ENCODE measurements at places on chromosomes 1 and 21.
A peak's percentile ranks its signal among the peaks of the same experiment; 100 is the strongest.

GRCh38 chr1:52668711-52669110 lies 29.4 kb downstream of the COA7 start:
- DNase-seq, result no peak

DNA sequence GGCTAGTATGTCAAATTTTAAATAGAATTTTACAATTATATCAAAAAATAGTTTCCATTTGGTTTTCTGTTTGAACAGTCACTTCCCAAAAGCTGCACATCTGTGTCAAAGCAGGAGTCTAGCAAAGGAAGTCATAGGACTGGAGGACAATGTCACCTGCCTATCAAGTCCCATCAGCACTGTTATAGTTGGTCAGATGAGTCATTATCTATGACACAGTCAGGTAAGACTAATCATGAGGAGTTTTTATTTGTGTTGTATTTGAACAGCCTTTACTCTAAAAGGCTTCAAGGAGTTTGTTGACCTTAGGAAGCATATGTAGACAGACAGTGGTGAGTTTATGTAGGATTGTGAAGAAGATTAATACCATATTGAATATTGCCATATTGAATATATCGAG lies 74.2 kb upstream of the QSOX1 start:
- no peak for DNase-seq

- no peak for DNase-seq
Observed at GRCh38 chr1:109514846-109515245, 5.3 kb upstream of the AMIGO1 start.

GRCh38 chr1:51270751-51271150 lies 34.7 kb downstream of the RNF11 start:
- no peak for DNase-seq

GRCh38 chr1:19480282-19480681 lies 5.1 kb downstream of the CAPZB start:
- DNase-seq, result no peak

DNA sequence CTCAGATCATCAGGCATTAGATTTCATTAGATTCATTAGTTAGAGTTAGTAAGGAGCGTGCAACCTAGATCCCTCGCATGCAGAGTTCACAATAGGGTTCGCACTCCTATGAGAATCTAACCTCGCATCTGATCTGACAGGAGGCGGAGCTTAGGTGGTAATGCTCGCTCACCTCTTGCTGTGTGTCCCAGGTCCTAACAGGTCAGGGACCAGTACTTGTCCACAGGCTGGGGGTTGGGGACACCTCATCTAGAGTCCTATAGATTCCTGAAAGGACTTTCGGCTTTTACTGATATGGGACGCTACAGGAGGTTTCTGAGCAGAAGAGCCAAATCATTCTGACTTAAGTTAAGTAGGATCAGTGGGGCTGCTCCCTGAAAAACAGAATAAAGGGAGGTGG lies 91.4 kb downstream of the AKT3 start:
- no peak for DNase-seq

GRCh38 chr1:23470282-23471070 lies 13.5 kb downstream of the ASAP3 start:
- no peak for DNase-seq

- DNase-seq, result no peak
Observed at GRCh38 chr21:15776818-15777217, 47.0 kb downstream of the USP25 start.

DNA sequence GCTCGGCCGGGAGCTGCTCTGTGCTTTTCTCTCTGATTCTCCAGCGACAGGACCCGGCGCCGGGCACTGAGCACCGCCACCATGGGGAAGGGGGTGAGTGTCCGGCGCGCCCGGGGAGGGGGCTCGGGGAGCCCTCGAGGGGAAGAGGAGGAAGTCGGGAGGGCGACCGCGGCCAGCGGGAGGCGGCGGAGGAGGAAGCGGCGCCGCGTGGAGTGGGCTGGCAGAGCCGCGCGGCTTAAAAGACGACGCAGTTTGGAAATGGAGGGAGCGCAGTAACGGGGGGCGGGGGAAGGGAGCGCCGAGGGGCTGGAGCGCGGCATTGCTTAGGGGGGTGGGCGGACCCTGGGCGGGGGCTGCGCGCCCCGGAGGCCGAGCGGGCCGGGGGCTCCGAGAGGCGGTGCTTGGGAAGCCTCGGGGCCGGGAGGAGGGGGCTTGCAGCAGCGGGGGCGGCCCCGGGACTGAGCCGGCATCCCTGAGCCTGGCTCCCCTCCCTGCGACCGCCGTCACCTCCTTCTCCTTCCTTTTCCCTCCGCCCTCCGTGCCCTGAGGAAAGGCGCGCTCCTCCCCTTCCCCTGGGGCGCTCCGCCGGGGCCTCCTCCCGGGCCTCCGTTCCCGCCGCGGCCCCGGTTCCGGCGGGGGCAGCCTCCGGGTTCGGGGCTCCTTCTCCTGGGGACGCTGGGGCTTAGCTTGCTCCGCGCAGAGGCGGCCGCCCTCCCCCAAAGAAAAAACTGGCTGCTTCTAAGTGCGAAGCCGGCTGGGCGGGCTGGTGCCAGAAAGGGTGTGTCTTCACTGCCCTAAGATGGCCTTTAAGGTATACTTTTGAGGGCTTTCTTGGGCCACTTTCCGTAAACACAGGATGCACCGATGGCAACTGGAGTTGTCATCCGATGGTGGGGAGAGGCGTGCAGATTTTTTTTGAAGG lies 648 bp downstream of the ATP1A1 start:
- peak; percentile 49 for DNase-seq

GRCh38 chr21:29904359-29905282 lies 35.2 kb downstream of the GRIK1 start:
- no peak for DNase-seq

GRCh38 chr1:197614916-197615692 lies 160.2 kb downstream of the DENND1B start:
- DNase-seq, result no peak

- DNase-seq, result no peak
Observed at GRCh38 chr1:3903141-3904005, 3.3 kb upstream of the C1orf174 start.

DNA sequence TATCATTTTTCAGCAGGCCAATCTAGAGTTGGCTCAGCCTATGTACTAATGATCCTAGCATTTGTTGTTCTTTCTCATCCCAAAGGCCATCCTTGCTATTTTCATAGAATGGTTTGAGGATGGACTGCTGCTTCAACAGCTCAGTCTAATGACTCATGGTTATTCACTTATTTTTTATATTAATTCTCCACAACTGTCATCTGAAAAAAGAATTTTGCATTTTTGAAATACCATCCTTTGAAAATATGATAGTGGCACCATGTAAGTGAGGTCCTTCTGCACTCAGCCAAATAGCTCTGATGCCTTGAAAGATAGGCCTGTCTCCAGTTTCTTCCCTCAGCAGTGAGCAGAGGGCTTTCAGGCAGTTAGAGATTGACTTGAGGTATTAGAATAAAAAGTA lies 377.5 kb downstream of the LMO4 start:
- no peak for DNase-seq

DNA sequence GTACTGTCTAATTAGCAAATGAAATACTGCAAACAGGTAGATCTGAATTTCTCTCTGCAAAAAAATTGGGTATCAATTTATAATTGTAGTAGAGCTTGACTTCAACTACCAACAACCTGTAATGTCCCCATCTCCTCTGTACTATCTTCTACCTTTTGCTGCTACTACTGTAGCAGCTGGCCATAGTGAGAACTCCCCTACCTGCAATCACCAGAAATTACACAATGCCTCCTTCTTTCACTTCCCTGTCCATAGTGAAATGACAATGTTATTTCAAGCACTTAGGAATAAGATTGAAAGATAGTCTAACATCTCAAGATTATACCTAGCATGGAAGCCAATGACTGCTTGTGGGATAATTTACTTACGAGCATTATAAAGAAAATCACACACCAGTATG lies 100.4 kb downstream of the ACBD6 start:
- no peak for DNase-seq

- DNase-seq, result no peak
Observed at GRCh38 chr1:52692697-52693096, 5.5 kb downstream of the COA7 start.

- no peak for DNase-seq
Observed at GRCh38 chr1:246730839-246731238, 6.6 kb downstream of the SCCPDH start.

GRCh38 chr1:41414296-41414695 lies 53.1 kb downstream of the FOXO6 start:
- DNase-seq, result no peak

DNA sequence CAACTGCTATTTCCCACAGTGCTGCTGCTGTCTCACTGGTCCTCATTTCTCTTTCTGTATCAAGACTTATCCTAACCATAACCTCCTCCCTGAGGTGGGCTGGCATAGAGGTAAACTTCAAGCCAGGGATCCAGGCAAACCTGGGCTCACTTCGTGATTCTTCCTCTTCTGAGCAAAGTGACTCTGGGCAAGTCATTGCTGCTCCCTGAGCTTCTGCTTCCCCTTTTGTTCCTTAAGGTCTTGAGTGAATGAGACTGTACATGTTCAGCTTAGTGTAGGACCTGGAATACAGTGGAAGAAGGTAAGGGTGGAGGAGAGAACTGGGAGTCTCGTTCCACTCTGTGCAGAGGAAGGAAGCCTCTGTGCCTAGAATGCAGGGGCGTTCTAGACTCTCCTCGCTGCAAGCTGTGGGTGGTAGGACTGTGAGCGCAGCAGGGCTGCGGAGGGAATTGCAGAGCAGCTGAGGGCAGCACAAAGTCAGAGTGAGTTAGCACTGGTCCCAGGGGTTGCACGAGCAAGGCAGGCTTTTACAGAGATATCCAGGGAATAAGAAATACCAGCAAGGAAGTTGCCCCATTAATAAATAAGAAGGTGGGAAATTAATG lies 11.4 kb upstream of the ERI3 start:
- DNase-seq, result no peak

GRCh38 chr1:161214369-161214768 lies 726 bp upstream of the FCER1G start:
- no peak for DNase-seq

DNA sequence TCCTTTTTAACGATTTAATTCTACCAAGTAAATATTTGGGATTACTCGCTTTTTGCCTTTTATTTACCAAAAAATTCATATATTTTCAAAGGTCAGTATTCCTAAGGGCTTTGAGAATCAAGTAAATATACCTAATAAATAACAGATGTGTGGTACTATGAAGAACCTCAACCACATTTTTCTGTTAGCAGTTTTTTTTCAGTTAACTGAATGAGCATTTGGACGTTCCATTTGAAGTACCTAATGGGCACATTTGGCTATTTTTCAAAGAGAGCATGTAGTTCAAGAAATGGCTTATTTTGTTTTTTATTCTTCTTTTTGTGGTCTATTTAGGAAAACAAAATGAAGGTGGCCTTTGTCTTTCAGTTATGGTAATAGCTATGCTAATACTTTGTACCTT lies 253.0 kb downstream of the GPR52 start:
- no peak for DNase-seq

DNA sequence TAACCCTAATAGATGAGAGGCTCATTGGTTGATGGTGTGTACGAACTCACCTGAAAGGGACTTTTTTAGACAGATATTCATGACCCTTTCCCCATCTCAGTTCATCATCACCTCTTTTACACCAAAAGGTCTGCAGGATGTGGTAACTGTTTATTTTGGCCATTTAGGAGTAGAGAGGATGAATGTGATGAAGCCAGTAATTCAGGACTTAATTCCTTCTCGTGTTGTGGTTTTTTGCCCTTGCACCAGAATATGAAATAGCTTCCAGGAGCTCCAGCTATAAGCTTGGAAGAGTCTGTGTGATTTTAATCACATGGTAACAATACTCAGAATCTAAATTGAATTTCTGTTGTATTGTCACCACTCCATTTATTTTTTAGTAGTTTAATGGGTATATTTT lies 189.4 kb upstream of the KCTD3 start:
- DNase-seq, result no peak

DNA sequence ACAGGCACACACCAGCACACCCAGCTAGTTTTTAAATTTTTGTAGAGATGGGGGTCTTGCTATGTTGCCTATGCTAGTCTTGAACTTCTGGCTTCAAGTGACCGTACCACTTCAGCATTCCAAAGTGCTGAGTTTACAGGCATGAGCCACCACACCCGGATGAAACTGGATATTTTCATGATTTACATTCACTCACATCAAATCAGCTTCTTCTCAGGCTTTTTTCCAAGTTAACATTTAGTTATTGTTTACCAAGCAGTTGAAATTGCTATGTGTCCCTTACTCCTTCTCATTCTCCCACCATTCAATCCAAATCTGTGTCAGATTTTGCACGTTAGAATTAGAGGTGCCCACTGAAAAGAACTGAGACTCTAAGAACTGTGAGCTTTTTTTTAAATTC lies 18.4 kb downstream of the RIT1 start:
- no peak for DNase-seq

- DNase-seq, result no peak
Observed at GRCh38 chr1:191888996-191889622, 269.2 kb upstream of the RGS18 start.

- DNase-seq, result no peak
Observed at GRCh38 chr1:72000809-72001208, 281.5 kb downstream of the NEGR1 start.

DNA sequence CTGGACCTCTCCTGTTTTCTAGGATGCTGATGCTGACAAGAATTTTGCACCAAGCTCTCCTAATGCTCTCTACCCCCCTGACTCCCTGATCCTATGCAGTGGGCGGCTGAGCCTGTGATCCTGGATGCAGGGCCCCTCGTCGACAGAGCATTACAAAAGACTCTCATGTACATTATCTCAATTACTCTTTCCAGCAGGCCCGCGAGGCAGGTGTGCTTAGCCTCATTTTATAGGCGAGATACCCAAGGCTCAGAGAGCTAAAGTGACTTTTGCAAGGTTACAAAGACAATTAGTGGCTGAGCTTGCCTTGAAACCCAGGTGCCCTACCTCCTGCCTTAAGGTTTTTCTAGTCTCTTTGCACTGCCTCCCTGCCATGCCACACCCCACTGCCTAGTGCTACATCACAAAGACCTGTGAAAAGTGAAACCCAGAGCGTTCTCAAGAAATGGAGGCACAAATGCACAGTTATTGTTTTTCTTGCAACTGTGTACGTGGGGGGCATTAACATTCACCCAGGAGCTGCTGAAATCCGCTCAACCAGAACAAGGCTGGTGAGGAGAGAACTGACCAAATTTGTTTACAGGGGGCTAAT lies 10.0 kb upstream of the C8A start:
- DNase-seq, result no peak

DNA sequence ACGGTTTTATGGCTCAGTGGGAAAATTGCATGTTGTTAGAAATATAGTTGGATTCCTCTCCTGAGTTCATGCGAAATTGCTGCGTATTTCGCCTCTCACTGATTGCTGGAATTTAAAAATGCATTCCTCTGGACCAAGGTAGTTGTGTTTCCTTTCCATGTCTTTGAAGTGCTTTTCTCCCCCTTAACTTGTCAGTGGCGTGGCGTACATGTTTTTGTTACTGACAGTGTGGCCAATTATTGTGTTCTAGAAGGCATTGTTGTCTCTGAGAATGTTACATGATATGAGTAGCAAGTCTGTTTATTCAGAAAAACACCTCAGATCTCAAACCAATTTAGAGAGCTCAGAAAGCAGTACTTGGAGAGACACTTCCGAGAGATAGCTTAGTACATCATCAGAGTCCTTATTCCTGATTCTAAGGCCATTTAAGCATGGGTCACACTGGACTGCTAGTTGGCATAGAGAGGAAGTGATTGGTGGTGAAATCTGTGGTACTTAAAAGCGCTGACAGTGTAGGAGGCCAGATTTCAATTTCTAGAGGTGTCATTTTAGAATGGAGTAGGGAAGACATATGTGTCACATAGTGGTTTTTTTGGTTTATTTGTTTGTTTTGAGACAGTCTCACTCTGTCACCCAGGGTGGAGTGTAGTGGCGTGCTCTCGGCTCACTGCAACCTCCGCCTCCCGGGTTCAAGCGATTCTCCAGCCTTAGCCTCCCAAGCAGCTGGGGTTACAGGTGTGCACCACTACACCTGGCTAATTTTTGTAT lies 184.4 kb downstream of the RYR2 start:
- DNase-seq, result no peak

- DNase-seq, result no peak
Observed at GRCh38 chr1:185159966-185160365, 3.0 kb downstream of the SWT1 start.

Measured in stimulated activated effector memory CD8-positive, alpha-beta T cell treated with anti-CD3 and anti-CD28 coated beads, Interleukin-12 subunit alpha, Interleukin-12 subunit beta, amount 100 ng/mL, for 72 hours (primary cell).